ENCODE measurements at places on chromosomes 7 and 10. TPM values are rescaled to one million over a fixed set of nuclear protein-coding genes. Genes with fewer than 3 reads are reported as not detected.

The PODXL gene
- 17.1 TPM for total RNA-seq

DNA sequence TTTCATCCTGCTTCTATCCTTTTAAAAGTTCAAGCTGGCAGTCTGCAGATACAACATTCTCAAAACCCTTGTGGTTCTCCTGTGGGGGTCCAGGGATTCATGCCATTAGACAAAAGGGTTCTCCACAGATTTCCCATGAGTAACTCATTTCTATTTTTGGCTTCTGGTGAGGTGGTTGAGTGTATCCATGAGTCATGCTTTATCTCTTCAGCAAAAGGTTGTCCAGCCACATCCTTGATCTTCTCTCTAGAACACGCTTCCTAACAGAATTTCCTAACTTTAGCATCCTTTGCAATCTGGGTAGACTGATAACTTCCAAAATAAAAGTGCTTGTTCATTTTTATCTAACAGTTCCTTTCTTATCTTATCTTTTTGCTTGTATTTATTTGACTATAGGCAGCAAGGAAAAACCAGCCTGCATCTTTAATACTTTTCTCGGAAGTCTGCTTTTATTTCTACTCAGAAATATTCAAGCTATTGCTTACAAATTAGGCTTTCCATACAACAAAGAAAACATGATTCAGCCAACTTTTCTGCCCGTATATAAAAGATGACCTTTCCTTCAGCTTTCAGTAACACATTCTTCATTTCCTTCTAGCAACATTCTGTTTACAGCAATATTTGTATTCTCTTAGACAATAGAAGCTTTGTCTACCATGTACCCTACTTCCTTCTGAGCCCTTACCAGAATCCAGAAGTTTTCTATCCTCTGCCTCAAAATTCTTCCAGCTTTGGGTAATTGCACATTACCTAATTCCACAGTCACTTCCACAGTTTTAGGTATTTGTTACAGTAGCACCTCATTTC is 79.3 kb upstream of the IL6 start:
- DNase-seq: no peak

DNA sequence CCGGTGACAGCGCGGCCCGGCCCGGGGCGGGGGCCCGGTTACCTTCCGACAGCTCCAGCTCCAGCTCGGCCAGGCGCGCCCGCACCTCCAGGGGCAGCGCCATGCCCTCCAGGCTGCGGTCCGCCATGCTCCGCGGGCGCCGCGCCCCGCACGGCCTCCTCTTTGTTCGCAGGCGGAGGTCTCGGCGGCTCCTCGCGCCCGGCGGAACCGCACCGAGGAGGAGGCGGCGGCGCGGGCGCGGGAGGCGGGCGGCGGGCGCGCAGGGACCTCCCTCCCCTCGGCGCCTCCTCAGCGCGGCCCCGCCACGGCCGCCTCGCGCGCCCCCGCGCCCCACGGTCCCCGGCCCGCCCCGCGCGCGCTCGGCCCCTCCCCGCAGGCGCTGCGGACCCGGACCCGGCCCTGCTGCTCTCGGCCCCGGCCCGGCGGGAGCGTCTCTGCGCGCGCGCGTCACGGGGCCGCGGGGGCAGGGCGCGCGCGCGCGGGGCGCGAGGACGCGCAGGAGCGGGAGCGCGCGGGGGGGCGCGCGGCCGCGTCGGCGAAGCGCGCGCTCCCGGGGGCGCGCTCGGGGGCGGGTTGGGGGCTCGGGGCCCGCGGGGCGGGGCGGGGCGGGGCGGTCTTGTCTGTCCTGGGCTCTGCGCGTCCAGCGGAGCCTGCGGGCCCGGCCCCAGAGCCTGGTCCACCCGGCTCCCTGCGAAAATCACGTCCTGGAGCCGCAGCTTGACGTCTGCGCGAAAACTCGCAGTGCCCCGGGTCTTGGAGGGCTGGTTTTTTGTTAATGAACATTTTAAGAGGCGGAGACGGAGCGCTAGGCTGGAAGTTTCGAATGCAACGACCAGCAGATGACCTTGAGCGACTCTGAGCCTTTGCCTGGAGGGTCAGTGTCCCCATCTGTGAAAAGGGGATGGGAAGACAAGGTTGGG is at the start of gene DIP2C:
Gene DIP2C (minus strand): TSS at position 217 of the 920 bp plus-strand sequence. CDS start 90 bp downstream, at position 127.
- peak; percentile 88 for DNase-seq

DNA sequence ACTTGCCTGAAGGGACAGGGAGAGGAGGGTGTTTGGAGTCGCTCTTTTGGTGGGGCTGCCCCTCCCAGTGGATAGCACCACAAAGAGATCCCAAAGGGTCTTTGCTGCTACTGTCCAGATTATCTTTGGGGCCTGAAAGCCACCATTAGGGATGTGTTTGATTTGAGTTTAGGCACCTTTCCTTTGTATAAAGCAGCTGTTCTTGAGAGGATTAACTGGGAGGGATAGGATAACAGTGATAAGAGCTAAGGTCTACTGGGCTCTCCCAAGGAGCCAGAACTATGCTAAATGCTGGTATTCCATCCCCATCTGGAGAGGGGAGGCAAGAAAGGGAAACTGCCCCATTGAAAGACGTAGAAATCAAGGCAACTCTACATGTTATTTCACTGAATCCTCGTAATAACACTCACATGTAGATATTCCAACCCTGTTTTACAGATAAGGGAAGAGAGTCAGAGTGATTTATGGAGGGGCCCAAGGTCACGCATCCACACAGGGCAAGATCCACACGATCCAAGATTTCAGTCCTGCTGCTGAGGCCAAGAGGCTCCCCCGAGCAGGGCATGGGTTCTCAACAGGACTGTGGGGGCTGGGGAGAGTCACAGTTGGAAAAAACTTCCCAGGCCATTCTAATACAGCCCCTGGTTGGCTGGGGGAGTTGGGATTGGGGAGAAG is 11.1 kb upstream of the TCF7L2 start:
- no peak for DNase-seq

- no peak for DNase-seq
Observed at GRCh38 chr7:98329791-98330373, 48.4 kb downstream of the BRI3 start.

The STN1 gene
- 7.7 TPM for total RNA-seq

GRCh38 chr7:139328375-139328774 is 12.8 kb upstream of the FMC1 start:
- DNase-seq: no peak

DNA sequence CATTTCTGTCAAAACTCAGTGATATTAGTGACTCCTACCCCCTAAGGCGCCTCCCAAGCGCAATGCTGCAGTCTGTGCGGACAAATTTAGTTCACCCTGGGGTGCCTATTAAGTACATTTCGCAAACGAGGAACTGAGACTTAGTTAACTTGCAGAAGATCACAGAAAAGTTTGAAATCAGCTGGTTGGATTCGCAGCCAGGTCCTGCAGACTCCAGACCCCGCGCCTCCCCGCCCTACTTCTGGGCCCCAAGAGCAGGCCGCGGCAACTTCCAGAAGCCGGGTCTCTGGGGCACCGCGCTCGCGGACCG is 588 bp downstream of the CYREN start:
- DNase-seq: no peak
